Activated CD4-positive, alpha-beta T cell treated with anti-CD3 and anti-CD28 coated beads, Interleukin-2, amount 50 U/mL, for 24 hours (primary cell): ENCODE measurements at places on chromosomes 1 and 21.

GRCh38 chr1:5939271-5940170 lies 52.7 kb downstream of the NPHP4 start:
- DNase-seq = no peak

- DNase-seq = no peak
Observed at GRCh38 chr1:204079608-204079999, 6.7 kb downstream of the SOX13 start.

DNA sequence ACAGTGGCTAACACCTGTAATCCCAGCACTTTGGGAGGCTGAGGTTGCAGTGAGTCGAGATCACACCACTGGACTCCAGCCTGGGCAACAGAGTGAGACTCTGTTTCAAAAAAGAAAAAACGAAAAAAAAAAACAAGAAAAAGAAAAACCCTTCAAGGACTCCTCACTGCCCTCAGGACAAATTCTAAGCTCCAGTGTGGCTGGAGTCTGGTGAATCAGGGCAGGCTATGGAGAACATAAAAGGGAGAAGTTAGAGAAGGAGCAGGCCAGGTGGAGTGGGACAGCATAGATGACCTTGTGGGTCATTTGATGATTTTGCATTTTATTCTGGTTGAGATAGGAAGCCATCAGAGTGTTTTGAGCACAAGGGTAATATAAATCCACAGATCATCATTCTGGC lies 12.5 kb upstream of the UAP1 start:
- no peak for DNase-seq

- no peak for DNase-seq
Observed at GRCh38 chr1:14923727-14924452, 229.7 kb upstream of the TMEM51 start.

- no peak for DNase-seq
Observed at GRCh38 chr1:227033880-227034279, 93.8 kb downstream of the COQ8A start.
